ENCODE measurements at places on chromosomes 2 and 18.

DNA sequence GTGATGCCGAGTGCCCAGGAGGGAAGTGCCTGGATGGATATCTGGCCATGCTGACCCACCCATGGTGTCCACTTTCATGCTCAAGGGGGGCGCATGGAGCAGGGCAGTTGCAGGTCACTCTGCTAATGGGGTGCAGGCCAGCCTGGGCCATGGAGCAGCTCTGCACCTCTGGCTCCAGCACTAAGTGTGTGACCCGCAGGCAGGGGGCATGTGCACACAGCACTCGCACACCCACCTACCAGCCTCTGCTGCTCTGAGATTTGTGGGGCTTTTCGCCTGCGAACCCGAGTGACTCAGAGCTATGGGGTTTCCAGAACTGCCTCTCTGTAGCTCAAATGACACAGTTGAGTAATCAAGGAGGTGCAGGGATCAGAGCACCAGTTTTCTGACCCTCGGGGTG, 66.2 kb downstream of the CYP26B1 start:
- DNase-seq: no peak

- DNase-seq: no peak
Observed at GRCh38 chr18:32072321-32072720, 19.4 kb upstream of the RNF138 start.

GRCh38 chr2:104405623-104406022, 448.3 kb upstream of the POU3F3 start:
- no peak for DNase-seq

GRCh38 chr2:177723235-177723634, 330.7 kb downstream of the AGPS start:
- DNase-seq: no peak

- DNase-seq: no peak
Observed at GRCh38 chr2:177334940-177335543, 57.5 kb upstream of the AGPS start.

DNA sequence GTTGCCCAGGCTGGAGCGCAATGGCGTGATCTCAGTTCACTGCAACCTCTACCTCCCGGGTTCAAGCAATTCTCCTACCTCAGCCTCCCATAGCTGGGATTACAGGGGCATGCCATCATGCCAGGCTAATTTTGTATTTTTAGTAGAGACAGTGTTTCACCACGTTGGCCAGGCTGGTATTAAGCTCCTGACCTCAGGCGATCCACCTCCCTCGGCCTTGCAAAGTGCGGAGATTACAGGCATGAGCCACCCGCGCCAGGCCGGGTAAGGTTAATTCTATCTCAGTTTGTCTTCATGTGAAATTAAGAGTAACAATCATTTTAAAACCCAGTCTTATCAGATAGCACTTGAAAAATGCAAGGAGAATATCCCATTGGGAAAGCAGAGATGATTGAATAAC, 1681.7 kb upstream of the DDX18 start:
- DNase-seq: no peak

- no peak for DNase-seq
Observed at GRCh38 chr2:180505203-180505602, 475.2 kb upstream of the UBE2E3 start.

DNA sequence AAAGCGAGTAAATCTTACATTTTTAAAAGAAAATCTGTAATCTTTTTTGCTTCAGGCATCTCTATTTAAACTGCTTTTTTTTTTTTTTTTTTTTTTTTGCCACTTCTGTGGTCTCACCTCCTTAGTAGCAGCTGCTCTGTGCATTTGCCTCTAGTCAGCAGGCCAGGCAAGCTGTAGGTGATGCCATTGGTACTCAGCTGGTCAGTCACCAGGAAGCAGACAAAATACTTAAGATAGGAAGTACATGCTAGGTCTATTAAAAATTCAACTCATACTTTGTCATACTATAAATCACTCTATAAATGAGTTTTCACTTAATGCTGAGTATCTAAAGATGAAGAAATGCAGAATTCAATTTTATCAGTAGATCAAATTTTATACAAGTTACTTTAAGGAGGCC, 83.7 kb downstream of the KYNU start:
- DNase-seq: no peak

DNA sequence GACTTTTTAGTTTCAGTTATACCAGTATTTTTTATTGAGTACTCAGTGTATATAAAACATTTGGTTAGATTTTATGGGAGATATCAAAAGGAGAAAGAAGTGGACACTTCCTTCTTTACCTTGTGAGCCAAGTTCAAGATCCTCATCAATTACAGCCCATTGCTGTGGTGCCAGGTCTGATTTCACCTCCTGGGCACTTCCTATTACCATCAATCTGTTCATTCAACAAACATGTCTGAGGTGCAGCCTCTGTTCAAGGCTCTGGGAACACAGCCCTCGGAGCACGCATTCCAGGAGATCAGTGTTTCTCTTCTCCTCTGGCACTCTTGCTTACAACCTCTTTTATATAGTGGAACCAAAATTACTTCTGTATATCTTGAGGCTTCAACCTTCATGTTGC, 171.4 kb upstream of the ALPP start:
- no peak for DNase-seq

GRCh38 chr2:16006537-16007166, 66.3 kb downstream of the MYCN start:
- DNase-seq: no peak

- no peak for DNase-seq
Observed at GRCh38 chr18:46812311-46812710, 55.5 kb upstream of the ST8SIA5 start.

GRCh38 chr2:38293152-38293865, 83.8 kb downstream of the ATL2 start:
- DNase-seq: no peak

DNA sequence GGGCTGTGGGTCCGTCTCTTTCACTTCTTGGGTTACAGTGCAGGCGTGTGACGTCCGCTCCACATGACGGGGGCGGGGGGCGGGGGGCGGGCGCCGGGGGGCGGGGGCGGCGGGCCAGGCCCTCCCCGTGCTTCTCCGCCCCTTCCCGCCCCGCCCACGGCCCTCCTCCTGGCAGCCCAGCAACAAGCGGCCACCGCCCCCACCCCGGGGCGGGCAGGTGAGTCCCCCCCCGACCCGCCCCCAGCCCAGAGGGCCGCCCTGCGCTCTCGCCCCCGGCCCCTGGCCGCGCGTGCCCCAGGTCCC, 3.6 kb downstream of the ZNF516 start:
- DNase-seq: no peak
